ENCODE measurements at places on chromosomes 12 and 14.

DNA sequence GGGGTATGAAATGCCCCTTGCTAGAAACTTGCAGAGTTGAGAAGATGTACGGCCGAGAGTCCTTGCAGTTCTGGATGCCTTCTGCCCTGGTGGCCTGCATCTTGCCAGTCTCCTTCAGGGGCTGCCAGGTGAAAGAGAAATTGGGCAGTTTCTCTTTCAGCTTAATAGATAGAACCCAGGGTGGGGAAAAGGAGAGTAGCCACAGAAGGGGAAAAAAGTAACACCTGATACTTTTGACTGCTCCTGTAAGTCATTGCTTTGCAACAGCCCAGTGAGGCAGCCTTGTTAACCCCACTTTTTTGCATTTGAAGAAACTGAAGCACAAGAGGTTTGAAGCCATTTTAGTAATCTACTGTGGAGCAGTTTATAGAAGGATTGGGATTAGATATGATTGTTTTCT, 27.6 kb downstream of the TDP1 start:
- DNase-seq = no peak

DNA sequence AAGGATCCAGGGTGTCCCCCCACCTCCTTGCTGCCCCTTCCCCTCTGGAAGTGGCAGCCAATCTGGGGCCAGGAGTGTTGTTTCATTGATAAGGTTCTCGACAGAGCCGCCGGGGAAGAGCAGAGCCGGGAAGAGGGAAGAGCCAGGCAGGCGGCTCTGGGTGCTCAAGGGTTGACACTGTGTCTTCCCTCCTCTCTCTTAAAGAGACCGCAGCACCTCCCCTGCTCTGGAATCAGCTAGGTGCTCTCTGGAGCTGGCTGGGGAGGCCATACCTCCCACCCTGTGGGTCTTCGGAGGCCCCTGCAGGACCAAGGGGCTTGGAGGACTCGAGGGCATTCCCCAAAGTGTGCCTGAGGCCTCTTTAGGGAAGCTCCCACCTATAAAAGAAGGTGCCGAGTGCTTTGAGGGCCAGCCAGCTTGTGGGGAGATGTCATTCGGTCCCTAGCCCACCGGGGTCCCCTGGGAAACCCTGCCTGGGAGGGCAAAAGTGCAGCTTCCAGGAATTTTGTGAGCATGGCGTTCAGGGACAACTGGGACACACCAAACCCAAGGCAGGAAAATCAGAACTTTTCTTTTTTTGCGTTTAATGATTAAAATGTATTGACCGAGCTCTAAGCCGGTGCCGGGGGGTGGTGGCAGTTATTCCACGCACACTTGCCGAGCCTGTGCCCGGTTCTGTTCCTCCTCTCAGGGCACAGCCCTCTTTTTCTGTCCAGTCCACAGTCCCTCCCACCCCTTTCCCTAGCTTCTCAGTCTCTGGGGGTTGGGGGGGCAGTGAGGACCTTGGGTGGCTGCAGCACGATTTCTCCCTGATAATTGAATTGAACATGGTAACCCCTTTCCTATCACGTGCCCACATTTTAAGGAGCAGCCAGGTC, 3.0 kb downstream of the SETD1B start:
- no peak for DNase-seq

- no peak for DNase-seq
Observed at GRCh38 chr14:104144453-104144790, 6.0 kb downstream of the KIF26A start.

- no peak for DNase-seq
Observed at GRCh38 chr14:104004849-104005248, 62.5 kb upstream of the RD3L start.

DNA sequence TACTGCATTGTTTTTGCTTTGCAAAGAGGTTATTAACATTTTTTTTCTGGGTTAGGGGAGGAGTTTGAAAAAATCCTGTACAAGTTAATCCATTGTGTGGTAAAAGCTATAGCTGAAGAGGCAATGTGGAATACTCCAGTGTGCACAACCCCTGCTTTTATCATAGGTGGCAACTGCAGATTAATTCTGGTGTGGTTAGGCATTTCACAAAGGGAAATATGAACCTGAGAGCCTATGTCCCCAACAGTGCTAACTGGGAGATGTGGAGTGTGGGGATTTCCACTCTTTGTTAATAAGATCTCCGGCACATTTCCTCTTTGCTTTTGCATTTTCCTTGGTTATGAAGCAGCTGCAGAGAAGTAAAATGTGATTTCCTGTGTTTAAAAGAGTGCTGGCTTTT, 33.6 kb downstream of the PRORP start:
- peak; percentile 42 for DNase-seq

DNA sequence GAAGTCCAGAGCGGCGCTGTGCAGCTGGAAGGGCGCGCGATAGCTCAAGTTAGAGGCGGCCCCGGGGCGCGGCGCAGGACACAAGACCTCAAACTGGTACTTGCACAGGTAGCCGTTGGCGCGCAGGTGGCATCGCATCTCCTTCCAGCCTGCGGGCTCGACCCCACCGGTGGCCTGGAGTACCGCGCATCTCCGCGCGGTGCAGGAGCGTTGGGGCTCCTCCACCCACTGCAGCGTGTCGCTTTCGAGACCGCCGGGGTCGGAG, 553 bp downstream of the CLEC14A start:
- no peak for DNase-seq

DNA sequence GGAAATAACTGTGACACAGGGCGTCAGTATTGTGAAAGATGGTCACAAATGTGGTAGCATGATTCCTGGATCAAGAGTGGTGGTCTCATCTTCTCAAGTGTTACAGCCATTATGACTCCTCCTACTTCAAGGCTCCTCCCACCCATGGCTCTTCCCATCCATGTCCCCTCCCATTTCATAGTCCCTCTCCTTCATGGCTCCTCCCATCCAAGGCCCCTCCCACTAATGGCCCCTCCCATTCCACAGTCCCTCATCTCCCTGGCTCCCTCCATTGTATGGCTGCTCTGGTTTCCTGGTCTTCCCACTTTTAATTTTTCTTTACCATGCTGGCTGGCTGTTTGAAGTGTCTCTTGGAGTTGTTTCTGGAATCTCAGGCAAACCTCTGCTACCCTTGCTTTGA, 1375.2 kb upstream of the TMEM132C start:
- DNase-seq = no peak

DNA sequence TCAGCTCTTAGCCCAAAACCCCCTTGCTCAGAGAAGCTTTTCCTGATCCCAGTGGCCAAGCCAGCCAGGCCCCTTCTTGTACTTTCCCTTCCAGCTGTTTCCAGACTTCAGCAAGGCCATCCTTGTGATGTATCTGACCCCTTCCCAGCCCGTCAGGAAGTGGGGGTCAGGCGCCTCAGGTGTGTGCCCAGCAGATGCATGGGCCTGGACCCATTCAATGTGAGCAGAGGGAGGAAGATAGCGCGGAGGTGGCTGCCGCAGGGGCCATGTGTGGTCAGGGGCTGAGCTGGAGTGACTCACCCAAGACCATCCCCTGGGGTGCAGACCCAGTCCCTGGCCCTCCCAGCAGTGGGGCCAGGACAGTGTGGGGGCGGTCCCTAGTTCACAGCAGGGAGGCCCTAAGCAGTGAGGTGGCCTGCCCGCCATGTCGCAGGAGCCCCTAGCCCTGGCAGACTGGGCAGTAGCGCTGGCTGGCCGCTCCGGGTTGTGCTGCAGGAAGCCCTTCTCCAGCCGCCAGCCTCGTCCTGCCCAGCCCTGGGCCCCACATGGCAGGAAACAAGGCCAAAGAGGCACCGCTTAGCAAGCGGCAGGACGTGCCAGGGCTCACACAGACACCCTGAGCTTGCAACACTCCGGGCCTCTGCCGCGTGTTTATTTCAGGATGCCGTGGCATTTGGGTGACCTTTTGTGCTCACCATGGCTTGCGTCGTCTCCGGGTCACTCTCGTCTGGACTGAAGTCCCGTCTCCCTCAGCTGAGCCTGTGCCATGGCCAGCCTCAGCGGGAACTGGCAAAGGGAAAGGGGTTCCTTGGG, 12.0 kb downstream of the ADSS1 start:
- DNase-seq = no peak

GRCh38 chr12:90773491-90773890, 181.5 kb downstream of the CCER1 start:
- no peak for DNase-seq

DNA sequence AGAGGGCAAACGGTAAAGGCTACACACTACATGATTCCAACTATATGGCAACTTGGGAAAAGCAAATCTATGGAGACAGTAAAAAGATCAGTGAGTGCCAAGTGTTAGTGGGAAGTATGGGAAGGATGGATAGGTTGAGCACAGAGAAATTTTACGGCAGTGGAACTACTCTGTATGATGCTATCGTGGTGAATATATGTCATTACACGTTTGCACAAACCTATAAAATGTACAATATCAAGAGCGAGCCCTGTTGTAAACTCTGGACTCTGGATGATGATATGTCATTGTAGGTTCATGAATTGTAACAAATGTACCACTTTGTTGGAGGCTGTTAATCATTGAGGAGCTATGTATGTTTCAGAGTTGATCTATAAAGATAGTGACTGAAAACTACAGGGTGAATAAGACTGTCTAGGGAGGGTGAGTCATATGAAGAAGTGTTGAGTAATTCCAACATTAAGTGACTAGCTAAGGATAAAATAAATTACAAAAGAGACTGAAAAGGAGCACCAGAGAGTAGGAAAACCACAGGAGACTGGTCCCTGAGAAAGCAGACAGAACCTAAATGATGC, 349.2 kb upstream of the LMO3 start:
- DNase-seq = no peak

DNA sequence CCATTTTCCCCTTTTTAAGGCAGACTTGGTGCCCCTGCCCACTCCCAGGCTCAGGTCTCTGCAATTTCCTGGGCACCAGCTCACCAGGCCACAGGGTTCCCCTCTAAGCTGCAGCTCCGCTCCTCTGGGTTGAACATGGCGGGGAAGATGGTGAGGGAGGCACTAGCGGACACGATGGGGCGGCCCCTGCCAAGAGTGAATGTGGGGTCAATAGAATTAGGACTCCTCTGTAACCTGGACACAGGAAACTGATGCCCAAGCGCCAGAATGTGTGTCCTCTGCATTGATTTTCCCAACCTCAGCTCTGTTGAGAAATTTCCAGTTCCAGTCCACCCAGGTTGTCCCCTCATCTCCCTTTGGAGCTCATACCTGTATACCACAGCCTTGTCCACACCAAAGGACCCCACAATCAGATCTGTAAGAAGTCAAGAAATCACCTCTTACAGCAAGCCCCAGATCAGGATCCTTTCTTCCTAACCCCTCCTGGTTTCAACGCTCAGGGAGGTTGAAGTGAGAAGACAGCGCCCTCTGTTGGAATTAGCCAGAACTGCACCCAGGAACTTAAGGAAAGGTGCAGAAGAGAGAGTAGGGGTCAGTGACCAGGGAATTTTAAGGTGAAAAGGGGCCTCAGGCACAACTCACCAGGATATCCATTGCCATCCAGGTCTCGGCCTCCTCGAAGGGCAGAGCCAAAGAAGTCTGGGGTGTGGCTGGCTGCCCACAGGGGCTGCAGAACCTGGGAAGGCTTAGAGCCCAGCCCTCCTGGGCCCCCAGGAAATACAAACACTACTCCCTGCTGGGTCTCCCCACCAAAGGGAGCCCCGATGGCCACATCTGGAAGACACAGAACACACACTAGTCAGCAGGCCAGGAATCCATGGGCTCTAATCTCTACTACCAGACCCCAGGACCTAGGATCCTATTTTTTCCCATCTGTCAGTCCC, 14.7 kb downstream of the ITGA5 start:
- no peak for DNase-seq

GRCh38 chr14:95496690-95497259, 19.7 kb downstream of the SYNE3 start:
- no peak for DNase-seq

DNA sequence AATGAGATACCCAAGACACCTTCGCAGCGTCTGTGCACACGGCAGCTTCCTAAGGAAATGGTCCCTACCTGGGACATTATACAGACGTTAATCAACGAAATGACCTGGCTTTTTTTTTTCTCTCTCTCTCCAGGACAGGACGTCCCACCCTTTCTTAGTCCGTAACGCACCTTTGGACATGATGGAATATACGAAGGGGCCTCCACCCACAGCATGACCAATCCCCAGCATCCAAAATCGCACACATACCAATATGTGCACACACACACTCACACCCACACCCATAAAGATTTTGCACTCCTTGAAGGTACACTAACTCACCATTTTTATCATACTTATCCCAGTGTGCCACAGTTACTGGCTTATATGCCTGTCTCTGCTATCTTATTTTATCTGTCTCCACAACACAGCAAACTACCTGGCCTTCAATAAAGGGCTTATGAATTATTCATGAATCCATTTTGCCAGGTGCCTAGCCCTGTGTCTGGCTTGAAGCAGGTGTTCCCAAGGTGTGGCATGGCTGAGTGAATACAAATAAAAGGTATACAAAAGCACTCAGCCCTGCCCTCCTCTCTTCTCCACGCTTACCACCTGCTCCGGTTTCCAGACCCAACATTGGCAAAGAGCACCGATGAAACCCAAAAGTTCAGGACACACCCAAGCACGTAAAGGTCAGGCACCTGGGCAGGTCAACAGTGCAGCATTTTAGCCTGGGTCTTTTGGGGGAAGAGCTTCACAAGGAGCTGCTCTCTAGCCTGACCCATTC, 2.2 kb downstream of the SCNN1A start:
- no peak for DNase-seq

GRCh38 chr12:23421556-23421955, 527.9 kb downstream of the SOX5 start:
- DNase-seq = no peak

DNA sequence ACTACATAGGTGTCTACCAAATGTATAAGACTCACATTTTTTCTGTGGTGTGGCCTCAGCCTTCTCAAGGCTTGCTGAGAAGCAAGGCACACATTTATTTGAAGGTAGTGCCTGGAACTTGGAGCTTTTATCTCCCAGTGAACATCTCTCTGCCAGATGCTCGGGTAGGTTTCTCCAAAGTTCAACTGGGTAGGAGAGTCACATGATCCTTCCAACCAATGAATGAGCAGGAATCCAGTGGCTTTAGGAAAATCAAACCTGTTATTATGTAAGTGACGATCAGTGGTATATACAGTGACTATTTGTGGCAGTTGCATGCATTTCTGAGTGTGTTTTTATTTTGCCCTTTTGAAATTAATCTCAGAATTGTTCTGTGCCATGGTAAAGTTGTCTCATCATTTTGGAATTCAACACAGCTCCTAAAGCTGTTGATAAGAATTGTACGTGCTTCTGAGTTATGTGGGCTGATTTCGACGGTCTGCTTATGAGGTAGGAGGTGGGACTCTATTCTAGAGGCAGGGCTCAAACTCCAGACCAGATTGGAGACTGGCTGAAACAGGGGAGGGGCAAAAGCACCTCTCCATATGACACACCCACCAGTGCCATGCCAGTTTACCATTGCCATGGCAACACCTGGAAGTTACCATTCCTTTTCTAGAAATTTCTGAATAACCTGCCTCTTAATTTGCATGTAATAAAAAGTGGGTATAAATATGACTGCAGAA, 57.6 kb downstream of the EID3 start:
- no peak for DNase-seq

DNA sequence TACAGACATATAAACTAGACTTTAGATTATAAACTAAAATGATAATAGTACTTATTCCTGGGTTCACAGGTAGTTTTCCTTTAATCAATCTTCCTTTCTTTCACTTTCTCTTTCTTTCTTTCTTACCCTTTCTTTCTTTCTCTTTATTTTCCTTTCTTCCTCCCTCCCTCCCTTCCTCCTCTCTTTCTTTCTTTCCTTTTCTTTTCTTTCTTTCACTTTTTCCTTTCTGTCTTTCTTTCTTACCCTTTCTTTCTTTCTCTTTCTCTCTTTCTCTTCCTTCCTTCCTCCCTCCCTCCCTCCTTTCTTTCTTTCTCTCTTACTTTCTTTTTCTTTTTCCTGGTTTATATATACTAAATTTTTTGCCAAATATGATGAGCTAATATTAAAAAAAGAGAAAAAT, 61.5 kb downstream of the CMKLR1 start:
- no peak for DNase-seq

GRCh38 chr12:14290951-14291350, 74.5 kb upstream of the ATF7IP start:
- DNase-seq = no peak

GRCh38 chr12:6960593-6961277, 9.6 kb downstream of the PTPN6 start:
- DNase-seq = peak; percentile 62
